ENCODE measurements at places on chromosomes 6 and 20.

GRCh38 chr6:117676577-117677218 is 1.4 kb downstream of the NUS1 start:
- no peak for DNase-seq

- no peak for DNase-seq
These were observed 39.2 kb upstream of the KCNG1 start for GRCh38 chr20:51062065-51062464.

DNA sequence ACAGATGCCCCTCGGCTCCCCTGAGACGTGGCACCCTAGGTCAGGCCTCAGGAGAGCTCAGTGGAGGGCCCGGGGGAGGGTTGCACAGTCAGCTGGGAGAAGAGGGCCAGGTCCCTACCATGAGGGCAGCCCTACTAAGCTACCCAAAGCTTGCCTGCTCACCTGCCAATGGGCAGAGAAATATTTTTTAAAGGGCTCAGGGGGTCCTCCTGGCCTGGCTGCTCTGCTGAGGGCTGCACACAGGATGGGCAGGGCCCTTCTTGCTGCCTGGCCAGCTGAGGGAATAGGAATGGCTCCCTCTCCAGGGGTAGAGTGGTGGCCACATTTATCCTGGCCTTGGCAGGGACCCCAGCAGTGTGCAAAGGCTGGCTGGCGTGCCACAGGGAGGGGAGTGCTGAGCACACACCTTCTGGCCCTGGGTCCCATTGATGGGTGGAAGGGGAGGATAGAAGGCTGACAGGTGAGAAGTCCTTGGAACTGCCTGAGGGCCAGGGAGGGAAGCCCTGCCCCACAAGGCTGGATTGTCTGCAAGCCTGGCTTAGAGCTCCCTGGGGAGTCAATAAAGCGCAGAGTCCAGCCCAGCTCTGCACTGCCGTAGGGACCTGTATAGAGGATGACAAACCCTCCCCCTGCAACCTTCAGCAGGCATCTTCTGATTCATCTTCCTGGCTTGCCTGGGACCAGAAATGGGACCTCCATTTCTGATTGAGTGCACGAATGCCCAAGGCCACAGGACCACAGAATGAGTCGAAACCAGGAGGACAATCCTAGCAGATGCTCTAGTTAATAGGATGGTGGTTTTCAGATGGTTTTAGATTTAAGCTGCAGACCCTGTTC is 62.1 kb downstream of the NOL4L start:
- no peak for DNase-seq

DNA sequence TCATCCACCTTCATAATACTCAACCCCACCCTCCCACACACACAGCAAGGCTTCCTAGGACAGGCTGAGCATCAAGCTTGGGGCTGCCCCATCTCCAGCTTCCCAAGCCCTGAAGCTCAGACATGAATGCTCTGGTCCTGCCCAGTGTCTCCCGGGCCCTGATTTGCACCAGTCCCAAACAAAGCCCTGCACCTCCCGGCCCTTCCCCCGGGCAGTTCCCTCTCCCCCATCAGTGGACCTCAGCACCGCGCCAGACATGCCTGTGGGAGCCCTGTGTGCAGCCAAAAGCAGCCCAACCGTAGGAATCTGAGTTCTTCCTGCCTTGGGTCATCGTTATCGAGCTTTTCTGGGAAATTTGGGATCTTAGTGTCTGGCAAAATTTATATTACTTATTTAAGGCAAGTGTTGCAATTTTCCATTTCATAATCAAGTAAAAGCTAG is 63.5 kb downstream of the THBS2 start:
- DNase-seq = peak; percentile 61

GRCh38 chr20:44083220-44083933 is 103.6 kb downstream of the JPH2 start:
- DNase-seq = no peak

DNA sequence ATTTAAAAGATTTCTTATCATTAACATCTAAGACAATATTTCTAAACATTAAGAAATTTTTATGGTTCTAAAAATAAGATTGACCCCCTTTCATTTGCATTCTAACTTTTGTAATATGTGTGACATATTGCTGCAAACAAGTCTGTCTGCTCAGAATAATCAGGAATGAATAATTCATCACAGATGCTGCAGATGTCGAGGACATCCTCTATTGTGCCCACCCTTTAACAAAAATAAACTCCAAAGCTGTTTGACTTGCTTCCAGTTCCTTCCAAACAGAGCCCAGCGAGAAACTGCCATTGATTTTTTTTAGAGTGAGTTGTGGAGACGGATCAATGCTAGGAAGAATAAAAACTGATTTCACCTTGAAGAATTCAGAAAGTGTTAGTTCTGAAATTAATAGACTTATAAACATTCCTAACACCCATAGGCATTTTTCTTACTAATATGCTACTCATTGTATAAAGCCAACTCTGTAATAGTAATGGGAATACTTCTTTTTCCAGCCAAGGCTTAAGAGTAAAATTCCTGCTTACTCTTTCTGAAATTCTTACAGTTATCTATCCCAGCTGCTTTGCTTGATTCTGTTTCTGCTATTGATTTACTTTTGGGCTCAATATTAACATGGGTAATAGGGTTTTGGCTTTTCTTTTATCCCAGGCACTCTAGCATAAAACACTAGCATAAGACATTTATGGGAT is 244.8 kb upstream of the FAM83B start:
- DNase-seq = no peak

GRCh38 chr6:167127785-167128531 is 5.1 kb downstream of the CCR6 start:
- DNase-seq = no peak

DNA sequence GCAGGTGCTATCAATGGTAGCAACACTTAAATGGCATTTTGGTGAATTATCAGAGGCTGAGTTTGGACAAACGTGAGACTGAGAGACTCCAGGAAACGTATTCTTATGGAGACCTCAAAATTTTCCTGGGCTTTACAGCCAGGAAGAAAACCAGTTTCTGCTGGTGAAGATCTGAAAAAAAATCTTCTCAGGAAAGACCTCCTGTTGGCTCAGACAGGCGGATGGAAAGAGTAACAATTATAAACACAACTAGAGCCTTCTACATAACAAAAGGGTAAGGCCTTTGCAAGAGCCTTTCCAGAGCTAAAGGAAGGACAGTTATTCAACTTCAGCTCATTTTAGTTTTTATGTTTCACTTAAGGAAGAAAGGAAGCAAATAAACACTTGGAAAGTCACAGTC is 274.4 kb downstream of the THBS2 start:
- no peak for DNase-seq

GRCh38 chr20:49901588-49901987 is 13.7 kb downstream of the SPATA2 start:
- DNase-seq = no peak

DNA sequence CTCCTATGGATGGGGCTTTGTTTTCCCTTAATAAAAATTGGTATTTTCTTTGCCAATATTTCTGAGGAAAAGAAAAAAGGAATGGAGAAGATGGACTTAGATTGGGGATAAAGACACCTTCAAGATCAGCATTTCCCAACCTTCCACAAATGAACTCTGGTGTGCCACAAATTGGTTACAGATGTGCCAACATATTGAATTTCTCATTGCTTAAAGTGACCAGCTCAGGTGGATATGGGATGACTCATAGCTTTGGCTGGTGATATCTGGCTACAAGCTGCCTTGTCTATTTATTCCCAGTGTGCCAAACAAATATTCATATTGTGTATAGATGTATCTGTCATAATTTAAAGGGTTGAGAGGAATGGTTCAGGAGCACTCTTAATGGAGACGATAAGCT is 32.5 kb downstream of the THEMIS start:
- DNase-seq = no peak

GRCh38 chr6:136774228-136775041 is 17.8 kb downstream of the MAP3K5 start:
- no peak for DNase-seq

Data from forelimb muscle (tissue), 1 donor.